ENCODE measurements at places on chromosomes 5 and 9.

DNA sequence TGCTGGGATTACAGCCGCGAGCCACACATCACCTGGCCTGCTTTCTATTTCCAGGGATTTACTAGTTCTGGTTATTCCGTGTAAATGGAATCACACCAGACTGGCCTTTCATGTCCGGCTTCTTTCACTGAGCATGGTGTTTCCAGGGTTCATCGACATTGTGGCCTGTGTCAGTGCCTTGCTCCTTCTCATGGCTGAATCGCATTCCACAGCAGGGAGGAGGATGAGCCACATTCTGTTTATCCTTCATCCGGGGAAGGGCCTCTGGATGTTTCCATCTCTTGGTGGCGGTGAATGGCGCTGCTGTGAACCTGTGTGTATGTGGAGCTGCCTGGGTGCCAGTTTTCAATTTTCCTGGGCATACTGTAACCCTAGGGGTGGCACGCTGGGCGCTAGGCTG lies 58.7 kb upstream of the RNU6ATAC start:
- no peak for DNase-seq

- no peak for DNase-seq
Observed at GRCh38 chr9:80197661-80198060, 625.9 kb downstream of the TLE4 start.

DNA sequence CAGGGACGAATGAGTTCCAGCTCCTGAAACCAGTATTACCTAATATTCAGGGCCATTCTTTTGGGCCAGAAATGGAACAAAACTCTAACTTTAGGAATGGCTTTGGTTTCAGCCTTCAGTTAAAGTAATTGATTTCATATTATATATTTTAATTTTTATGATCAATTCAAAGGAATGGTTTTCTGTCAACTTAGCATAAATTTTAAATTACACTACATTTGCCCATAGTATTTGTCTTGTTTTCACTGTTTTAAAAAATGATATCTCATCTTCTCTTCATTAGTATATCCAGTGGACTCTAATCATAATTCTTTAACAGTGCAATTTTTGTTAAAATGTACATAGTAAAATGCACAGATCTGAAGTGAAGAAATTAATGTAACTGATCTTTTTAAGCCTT lies 1.9 kb upstream of the PCDHB16 start:
- DNase-seq = no peak

DNA sequence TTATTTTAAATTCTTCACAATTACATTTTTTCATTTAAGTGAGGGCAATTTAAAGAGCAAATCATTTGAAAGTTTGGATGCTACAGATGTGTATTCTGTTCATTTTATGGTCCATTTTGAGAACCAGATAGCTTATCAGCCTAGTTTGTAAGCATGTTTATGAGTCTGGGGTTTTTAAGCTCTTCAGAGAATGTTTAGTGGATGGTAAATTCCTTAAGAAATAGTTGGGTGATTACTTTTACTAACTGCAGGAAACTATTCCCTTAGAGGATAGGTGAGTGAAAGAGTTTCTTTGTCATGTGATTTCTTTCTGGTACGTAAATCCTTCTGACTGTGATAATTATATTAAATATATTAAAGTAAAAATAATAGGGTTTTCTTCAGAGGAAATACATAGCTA lies 17.6 kb downstream of the RASGRF2 start:
- no peak for DNase-seq

GRCh38 chr9:98075332-98075805 lies 18.8 kb downstream of the NANS start:
- DNase-seq = no peak

GRCh38 chr9:136996361-136997292 lies at the start of gene CLIC3:
CLIC3 (minus strand) TSS chr9:136996568; CDS start chr9:136996543, 25 bp downstream.
- DNase-seq = peak; percentile 30

- no peak for DNase-seq
Observed at GRCh38 chr5:3511519-3511918, 84.1 kb upstream of the IRX1 start.

- DNase-seq = peak; percentile 53
Observed at GRCh38 chr5:180090098-180090768, 18.7 kb upstream of the RNF130 start.

- DNase-seq = no peak
Observed at GRCh38 chr5:122704247-122705036, 70.4 kb upstream of the SNX2 start.

GRCh38 chr9:93343663-93344062 lies 107.8 kb upstream of the FAM120A start:
- no peak for DNase-seq

DNA sequence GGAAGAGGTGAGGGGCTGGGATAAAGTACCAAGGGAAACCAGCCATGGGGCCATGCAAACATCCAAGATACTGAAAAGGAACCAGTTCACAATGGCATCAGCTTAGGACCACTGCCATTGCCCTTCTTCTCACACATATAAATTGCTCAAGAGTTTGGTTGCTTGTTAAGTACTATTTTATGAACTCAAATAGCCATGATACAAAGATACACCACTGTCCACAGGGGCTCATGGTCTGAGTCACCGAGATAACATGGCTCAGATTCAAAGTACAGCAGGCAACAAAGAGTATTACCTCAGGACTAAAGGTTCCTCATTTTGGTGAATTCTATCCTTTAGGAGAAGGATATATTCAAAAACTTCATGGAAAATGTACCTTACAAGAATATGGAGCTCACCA lies 55.6 kb downstream of the FANCC start:
- DNase-seq = no peak

- DNase-seq = no peak
Observed at GRCh38 chr5:105752801-105753200, 1917.9 kb downstream of the EFNA5 start.

GRCh38 chr9:73824671-73825070 lies 672.5 kb upstream of the RORB start:
- no peak for DNase-seq

- DNase-seq = no peak
Observed at GRCh38 chr5:116380621-116381020, 194.0 kb downstream of the SEMA6A start.

DNA sequence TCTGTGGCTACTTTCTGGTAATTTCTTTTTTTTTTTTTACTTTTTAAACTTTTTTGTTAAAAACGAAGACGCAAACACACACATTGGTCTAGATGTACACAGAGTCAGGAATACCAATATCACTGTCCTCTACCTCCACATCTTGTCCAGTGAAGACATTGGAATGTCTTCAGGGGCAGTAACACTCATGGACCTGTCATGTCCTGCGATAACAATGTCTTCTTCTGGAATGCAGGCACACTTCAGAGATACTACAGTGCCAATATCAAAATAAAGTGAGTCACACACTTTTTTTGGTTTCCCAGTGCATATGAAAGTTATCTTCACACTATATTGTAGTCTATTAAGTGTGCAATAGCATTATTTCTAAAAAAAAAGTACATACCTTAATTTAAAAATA lies 175.9 kb downstream of the ARRDC3 start:
- no peak for DNase-seq

- no peak for DNase-seq
Observed at GRCh38 chr5:73116506-73116905, 3.9 kb upstream of the TMEM171 start.

- DNase-seq = no peak
Observed at GRCh38 chr5:176438959-176439757, 9.0 kb upstream of the FAF2 start.

- DNase-seq = no peak
Observed at GRCh38 chr9:116525611-116526010, 161.5 kb upstream of the TRIM32 start.

DNA sequence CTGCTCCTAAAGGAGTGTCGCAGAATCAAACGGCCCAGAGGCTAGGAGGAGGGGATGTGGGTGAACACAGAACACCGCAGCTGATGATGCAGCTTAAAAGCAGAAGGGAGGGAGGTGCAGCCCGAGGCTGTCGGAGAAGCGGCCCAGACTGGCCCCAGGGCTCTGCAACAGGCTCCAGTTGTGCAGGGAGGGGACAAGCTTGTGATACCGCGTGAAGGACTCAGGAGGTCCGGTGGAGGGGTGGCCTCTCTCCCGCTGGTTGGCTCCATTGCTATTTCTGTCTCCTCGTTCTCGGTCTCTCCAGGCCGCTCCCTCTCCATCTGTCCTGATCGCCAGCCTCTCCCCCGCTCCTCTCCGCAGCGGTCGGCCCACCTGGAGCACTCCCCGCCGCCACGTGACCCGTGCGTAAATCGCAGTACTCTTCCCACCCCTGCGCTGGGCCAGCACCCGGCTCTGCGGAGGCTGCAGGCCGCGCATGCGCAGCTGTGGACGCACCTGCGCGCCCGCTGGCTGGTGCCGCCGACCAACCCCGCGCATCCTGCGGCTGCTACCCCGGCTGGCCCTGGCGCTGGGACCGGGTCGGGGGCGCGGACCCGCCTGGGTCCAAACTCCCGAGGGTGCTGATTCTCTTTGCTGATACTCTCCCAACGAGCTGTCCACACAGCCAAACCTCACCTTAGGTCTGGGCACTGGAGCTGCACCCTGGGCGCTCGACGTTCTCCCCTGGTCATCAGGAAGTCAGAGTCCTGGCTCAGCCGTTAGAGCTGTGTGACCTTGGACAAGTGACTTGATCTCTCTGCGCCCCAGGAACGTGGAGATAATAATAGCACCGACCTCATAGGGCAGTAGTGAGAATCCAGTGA lies 3.7 kb upstream of the STXBP1 start:
- peak; percentile 53 for DNase-seq

- no peak for DNase-seq
Observed at GRCh38 chr9:114869845-114870244, 60.5 kb downstream of the TNFSF8 start.

DNA sequence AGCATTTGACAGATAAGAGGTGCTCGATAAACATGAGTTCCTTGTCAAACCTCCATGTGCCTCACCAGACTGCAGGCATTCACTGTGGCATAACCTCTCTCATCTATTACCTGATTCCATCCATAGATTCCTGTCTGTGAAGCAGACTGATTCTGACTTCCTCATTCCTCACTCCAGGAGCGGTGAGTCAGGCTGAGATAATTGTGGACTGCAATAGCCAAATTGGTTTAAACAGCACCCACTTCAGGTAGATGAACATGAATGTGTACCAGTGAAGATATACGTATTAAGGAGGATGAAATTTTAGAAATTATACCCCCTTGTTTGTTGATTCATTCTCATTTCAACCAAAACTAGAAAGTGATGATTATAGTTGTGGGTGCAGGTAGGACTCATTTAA lies 391.2 kb downstream of the HINT1 start:
- DNase-seq = no peak

- DNase-seq = no peak
Observed at GRCh38 chr9:9945966-9946365, 666.8 kb downstream of the PTPRD start.

GRCh38 chr5:14417276-14417730 lies 164.3 kb upstream of the OTULINL start:
- no peak for DNase-seq

- no peak for DNase-seq
Observed at GRCh38 chr9:19799784-19800183, 10.9 kb upstream of the SLC24A2 start.

GRCh38 chr9:37353791-37354190 lies 68.7 kb upstream of the GRHPR start:
- DNase-seq = no peak

DNA sequence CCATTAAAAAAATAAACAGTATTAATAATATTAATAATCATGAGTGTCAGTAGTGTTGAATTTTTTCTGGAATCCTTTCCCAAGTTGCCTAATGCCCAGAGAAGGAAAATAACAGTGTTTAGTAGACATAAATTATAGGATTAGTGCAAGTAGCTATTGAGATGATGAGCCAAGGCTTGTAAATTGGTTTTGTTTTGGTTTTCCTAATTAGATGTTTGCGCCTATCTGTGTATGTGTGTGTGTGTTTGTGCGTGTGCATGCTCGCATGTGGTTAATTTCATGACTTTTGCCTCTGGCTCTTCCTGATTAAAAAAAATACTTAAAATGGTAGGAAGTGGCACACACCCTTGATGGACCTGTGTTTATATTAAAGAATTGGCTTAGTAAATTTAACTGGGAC lies 55.4 kb downstream of the FXN start:
- no peak for DNase-seq

DNA sequence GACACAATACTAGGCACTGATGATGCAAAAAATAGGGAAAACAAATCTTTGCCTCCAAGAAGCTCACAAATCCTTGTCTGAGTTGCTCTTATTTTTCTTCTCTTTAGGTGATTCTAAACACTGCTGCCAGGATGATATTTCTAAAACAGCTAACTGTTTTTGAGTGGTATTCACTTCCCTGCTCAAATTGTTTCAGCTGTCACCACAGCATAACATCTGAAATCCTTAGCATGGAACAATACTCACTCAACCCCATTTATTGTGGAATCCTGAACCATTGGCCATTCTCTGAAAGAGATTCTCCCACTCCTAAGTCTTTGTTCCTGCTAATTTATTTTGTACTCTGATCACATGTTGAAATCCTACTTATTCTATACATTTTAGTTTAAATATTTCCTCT lies 4.8 kb upstream of the SHOC1 start:
- DNase-seq = no peak

GRCh38 chr9:84297162-84297821 lies 43.3 kb downstream of the SLC28A3 start:
- no peak for DNase-seq

DNA sequence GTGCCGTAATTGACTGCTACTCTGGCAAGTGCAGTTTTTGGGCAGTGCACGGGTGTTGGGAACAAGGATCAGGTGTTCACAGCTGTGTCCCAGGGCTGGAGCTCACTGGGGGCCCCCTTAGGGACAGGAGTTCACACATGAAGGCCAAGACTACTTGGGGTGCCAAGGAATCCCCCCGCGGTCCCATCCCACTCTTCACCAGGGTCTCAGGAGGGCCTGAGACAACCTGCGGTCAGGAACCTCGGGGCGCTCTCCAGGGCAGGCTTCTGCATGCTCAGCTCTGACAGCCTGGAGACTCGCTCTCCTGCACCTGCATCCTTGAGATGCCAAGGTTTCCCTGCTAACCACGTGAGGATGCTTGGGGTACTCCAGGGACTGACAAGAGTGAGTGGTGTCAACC lies 2.3 kb upstream of the MAN1B1 start:
- no peak for DNase-seq

GRCh38 chr5:141816598-141817399 lies 61.4 kb downstream of the PCDH1 start:
- DNase-seq = no peak

GRCh38 chr5:34977934-34978613 lies 48.7 kb downstream of the DNAJC21 start:
- DNase-seq = no peak

DNA sequence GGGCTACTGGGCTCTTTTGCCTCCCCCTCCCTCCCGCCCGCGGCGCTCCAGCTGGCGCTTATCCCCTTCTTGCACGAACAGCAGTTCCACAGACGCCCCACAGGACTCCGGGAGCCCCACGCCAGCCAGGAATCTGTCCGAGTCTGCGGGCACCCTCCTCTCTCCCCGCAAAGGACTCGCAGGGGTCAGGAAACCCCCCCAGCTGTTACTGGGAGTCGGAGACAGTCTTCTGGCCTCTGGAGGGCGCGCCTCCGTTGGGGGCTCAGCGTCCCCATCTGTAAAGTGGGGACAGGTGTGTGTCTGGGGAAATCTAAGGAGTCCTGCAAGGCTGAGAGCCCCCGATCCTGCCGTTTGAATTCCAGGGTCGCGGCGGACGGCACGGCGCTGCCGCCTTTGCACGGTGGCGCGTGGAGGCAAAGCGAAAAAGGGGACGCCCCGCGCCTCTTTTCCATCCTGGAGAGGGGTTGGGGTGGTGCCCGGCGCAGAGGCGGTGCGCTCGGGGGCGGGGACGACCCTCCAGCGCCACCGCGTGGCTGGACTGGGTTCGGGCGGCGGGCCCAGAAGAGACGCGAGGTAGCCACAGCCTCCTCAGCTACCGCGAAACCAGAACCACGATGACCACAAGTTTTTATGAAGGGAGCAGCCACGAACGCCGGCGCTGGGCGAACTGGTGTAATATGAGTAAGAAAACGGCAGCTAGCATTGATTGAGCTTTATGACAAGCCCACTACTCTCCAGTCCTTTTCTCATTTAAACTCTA lies 2.8 kb upstream of the CCIN start:
- peak; percentile 67 for DNase-seq
